CD4-positive, alpha-beta T cell (primary cell): ENCODE measurements at places on chromosomes 12 and 14. TPM values are rescaled to one million over a fixed set of nuclear protein-coding genes. Genes with fewer than 3 reads are reported as not detected.

DNA sequence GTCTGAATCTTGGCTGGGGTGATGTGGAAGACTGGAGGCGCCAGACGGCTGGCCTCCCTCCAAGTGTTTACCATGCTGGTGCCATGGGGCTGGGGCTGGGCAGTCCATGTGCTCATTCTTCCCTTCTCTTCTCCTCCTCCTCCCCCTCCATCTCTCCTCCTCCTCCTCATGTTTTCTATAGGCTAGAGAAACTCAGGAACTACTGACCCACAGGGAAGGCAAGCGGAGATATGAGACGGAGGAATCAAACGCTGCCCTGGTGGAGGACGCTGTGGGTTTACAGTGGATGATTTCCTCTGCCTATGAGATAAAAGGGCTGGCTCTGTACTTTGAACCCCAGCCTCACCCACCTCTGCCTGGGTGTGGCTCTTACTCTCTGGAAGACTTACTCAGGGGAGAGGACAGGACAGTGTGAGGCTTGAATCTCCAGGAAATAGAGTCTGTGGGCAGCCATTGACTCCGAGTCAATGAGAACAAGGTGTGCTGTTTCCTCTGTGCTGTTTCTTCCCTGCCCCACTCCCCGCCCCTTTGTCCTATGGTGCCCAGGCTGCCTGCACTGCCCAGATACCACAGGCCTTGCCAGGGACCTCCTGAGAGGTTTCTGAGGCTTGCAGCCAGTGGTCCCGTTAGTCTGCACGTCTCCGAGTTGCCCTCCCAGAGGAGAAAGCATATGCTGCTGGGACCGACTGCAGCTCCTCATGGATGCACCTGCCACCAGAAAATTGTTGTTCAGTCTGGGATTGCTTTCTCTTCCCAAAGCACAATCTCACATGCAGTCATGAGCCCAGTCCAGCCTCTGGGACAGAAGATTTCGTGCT is 132.6 kb upstream of the ARHGAP5 start:
- DNase-seq = peak; percentile 22

GRCh38 chr12:86727160-86727559 is 471.0 kb upstream of the MGAT4C start:
- DNase-seq = no peak

LIN52 gene
- total RNA-seq = 6.8 TPM

GRCh38 chr12:104769144-104769561 is 188.9 kb downstream of the SLC41A2 start:
- no peak for DNase-seq

GRCh38 chr14:75604979-75605851 is 26.8 kb downstream of the FLVCR2 start:
- DNase-seq = no peak

- no peak for DNase-seq
These were observed 101.6 kb downstream of the RMST start for GRCh38 chr12:97564236-97564635.

- no peak for DNase-seq
These were observed at the start of gene NTF3 for GRCh38 chr12:5432011-5432400. Gene NTF3 (plus strand): TSS chr12:5432108. CDS start chr12:5432325, 217 bp downstream.

DNA sequence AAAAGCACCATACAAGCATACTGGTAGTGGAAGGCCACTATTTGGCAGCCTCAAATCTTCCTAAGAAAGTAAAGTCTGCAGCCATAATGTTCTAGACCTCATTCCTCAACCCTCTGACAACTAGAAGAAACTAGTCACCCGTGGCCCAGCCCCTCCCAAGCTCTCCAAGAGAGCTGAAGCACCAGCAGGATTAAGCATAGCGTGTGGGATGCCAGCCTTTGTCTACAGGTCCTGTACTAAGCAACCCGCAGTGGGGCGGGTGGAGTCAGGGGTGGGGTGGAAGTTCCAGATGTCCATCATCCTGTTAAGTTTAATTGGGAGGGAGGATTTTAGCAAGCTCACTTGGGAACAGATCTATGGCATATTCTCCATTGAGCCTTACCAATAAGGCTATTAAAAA is 14.2 kb downstream of the SLC11A2 start:
- no peak for DNase-seq

KCNC2 gene
- total RNA-seq = not detected

GRCh38 chr14:81247271-81247766 is 26.6 kb upstream of the GTF2A1 start:
- DNase-seq = no peak

DNA sequence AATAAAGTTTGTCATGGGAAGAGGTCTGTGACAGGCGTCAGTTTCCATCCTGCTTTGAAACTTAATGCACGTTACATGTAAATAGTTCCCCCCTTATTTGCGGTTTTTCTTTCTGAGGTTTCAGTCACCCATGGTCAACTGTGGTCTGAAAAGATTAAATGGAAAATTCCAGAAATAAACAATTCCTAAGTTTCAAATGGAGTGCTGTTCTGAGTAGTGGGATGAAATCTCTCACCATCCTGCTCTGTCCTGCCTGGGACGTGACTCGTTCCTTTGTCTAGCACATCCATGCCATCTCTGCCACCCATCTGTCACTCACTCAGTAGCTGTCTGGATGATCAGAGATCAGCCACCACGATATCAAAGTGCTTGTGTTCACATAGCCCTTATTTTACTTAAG is 51.3 kb upstream of the DICER1 start:
- no peak for DNase-seq

- no peak for DNase-seq
These were observed 1542.6 kb downstream of the AACS start for GRCh38 chr12:126607867-126608266.

GRCh38 chr12:70393787-70394499 is 27.9 kb downstream of the KCNMB4 start:
- no peak for DNase-seq

TBC1D30 gene
- total RNA-seq = 0.49 TPM

BAZ1A gene
- 46.5 TPM for total RNA-seq

CELA1 gene
- total RNA-seq = 0.85 TPM

DNA sequence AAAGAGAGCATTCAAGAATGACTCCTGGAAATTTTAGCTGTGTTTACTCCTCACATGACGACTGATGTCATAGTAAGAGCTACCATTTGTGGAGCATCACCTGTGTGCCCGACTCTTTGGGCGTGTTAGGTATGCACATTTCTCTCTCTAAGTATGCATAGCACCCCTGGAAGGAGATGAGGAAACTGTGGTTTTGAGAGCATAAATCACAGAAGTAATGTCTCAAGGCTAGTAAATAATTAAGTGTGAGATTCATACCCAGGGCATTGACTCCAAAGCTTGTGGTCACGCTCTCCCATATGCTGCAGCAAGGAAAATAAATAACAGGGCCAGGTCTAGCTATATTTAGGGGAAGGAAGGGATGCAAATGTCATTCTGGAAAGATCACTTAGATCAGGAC is 216.1 kb downstream of the SLC15A4 start:
- no peak for DNase-seq

CEBPE gene
- total RNA-seq = not detected

HOXC11 gene
- total RNA-seq = not detected

- DNase-seq = no peak
These were observed 21.4 kb upstream of the GSG1 start for GRCh38 chr12:13124656-13125505.

KRT83 gene
- total RNA-seq = not detected

DNA sequence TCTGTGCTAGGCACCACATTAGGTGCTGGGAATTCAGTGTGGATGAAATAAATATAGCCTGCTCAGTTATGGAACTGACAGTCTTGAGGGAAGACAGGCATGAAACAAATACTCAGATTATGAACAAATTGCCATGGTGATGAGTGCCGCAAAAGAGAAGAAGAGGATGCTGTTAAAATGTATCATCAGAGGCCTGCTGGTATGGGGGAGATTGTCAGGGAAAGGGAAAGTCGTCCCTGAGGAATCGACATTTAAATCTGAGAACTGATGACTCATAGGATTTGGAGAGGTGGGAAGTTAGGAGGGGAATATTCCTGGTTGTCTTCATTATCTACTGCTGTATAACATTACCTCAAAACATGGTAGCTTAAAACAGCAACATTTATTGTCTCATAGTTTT is 42.0 kb downstream of the PPP1R36 start:
- DNase-seq = no peak

SPATS2 gene
- total RNA-seq = 6.4 TPM

DNA sequence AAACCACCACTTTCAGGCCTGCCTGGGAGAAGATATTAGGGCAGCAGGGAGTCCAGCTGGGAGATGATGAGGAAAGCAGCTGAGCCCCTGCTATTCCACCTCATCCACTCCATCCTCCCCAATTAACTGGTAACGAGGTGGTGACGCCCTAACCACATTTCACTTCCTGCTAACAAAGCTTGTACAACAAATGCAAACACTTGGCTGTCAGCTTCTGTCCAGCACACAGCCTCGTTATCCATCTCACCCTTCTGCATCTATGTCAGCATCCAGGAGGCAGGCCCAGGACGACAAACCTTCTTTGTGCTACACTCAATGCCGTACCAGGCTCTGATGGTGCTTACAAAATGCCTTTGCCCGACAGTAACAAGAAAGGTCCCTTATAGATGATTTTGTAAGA is 225.4 kb downstream of the APAF1 start:
- no peak for DNase-seq

GRCh38 chr12:124022161-124022560 is 49.1 kb downstream of the ZNF664 start:
- no peak for DNase-seq

DNA sequence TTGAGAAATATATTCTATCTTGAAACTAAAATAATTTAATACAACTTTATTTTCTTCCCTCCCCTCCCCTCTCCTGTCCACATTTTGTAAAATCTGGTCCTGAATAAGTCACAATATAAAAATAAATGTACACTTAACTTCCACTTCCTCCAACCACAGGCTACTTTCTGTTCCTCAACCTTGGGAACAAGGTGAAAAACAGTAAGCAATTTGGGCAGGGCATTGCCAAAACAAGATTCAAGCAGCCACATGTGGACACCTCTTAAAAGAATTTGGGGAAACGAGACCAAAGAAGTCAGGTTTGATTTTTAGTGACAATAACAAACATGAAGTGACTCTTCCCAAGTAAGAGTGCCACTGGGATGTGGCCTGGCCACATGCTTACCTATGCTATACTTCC is 115.7 kb downstream of the PTPRQ start:
- DNase-seq = no peak

CSRP2 gene
- not detected for total RNA-seq

- DNase-seq = no peak
These were observed 250.4 kb downstream of the TMTC2 start for GRCh38 chr12:82937151-82937550.

GRCh38 chr12:76020731-76021672 is 10.6 kb downstream of the PHLDA1 start:
- DNase-seq = peak; percentile 73

GRCh38 chr14:66483322-66483721 is 2.8 kb upstream of the CCDC196 start:
- DNase-seq = no peak

DNA sequence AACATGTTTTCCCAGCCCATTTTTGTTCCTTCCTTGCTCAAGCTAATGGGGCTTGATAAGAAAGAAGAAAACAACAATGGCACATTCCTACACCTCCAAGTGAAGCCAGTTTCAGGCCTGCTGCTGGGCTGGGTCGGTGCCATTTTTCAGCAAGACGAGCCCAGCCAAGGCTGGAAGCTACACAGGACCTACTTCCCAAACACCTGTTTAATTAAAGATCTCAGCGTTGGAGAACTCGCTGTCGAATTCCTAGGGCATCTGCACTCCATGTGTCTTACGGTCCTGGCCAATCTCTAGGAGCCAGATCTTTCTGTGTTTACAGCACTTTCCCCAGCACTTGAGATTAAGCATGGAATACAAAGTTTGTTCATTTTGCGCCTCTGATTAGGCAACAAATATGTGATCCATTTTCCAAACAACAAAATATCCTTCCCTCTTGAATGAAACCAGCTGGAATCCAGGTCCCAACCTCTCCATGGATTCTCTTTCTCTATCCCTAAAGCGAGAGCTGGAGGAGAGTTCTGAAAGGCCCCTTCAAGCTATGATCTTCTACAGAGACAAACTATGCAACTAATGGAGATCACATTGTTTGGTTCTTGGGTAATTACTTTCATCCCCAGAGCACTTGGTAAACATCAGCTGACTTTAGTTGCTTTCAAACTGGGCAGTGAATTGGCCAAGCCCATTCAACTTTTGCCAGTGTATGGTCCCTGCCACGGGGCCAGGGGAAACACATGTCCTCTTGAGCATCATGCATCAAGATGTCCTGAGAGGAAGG is 34.3 kb upstream of the TC2N start:
- DNase-seq = no peak

ZC2HC1C gene
- total RNA-seq = 0.22 TPM

DNA sequence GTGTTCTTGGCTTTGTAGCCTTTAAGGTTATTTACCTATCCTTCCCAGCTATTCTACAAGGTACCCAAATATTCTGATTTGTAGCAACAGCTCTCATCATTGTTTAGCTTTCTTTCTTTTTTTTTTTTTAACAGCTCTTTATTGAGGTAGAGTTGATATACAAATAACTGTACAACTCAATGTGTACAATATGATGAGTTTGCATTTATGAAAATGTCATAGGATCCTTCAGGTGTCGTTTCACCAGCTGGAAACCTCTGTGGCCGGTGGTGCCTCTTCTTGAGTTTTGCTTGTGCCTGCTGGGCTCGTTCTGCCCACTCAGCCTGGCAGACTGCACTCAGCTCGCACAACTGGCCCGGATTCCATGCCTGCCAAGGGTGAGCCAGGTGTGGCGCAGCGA is 26.9 kb upstream of the TBPL2 start:
- DNase-seq = no peak

GRCh38 chr12:109476807-109477184 is 304 bp downstream of the KCTD10 start:
- DNase-seq = no peak

ARG2 gene
- total RNA-seq = 3.9 TPM

DNA sequence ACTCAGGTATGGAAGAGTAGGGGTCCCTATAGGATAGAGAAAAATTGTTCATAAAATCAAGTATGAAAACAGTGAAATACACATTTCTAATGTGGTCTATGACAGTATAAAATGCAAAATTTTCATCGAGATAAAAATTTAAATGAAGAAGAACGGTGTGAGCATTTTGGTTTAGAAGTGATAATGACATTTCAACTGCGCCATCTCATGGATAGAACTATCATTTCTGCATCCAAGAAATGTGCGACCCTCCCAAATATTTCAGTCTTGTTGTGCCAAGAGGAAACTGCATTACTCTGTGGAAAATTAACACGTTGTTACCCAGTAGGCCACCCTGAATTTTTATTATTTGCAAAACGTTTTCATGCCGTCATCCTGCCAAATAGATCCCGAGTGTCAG is 108.8 kb downstream of the CRACR2A start:
- no peak for DNase-seq

VWF gene
- total RNA-seq = not detected

DNA sequence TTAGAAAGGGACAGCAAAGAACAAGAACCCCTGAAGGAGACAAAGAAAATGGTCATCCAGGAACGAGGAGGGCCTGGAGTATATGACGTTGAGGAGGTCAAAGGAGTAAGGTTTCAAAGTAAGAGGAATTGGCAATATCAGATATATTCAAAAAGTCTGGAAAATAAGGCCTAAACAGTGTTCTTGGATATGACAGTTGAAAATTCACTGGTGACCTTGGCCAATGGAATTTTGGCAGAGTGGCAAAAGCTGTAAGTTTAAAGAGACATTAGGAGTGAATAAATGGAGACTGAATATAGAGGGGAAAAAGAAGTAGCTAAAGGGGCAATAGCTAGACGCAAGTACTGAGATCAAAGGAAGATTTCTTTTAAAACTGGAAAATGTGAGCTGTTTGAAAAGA is 4.1 kb upstream of the ACTN1 start:
- no peak for DNase-seq
